ENCODE measurements at places on chromosomes 1 and 21.

- no peak for DNase-seq
Observed at GRCh38 chr1:82388679-82389078, 587.9 kb downstream of the ADGRL2 start.

GRCh38 chr1:110556471-110556807 lies 37.5 kb upstream of the KCNA10 start:
- no peak for DNase-seq

DNA sequence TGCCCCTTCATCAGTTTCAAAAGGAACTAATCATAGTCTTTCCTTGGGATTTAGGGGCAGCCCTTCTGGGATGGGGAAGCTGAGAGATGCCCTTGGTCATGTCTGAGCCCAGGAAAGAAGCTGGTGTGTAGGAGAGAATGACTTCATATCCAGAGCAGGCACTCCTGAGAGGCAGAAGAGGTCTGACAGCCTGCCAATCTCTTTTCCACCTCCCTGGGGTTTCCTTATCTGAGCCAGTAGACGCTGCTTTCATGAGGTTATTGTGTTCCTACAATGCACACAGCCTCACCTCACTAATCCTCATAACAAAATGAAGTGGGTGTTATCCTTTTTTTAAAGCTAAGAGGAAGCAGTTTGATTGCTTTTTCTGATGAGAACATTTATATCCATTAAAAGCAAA lies 14.1 kb downstream of the ROR1 start:
- no peak for DNase-seq

- DNase-seq = no peak
Observed at GRCh38 chr1:226737819-226738420, 1.2 kb downstream of the ITPKB start.

GRCh38 chr1:219490566-219490965 lies 122.3 kb downstream of the ZC3H11B start:
- no peak for DNase-seq

GRCh38 chr21:27759091-27759659 lies 792.3 kb upstream of the ADAMTS5 start:
- no peak for DNase-seq

GRCh38 chr1:212559929-212560328 lies 48.6 kb upstream of the ATF3 start:
- DNase-seq = no peak

GRCh38 chr1:99397863-99398262 lies 133.6 kb downstream of the PLPPR4 start:
- DNase-seq = no peak

GRCh38 chr21:31232344-31232743 lies 111.7 kb downstream of the TIAM1 start:
- DNase-seq = no peak

DNA sequence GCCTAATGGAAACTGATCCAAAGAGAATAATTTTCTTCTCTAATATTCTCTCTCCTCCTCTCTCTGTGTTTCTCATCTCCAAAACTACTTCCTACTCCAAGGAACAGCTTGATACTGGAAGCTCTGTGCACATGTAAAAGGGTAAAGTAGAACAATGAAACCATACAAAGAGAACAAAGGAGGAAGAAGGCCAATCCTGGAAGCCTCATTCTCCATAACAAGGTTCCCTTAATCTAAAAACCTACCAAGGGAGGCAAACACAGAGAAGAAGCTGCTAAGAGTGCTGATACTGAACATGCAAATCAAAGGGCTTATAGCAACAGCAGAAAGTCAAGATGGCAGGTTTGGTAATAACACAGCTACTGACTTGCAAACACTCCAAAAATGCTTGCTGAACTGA lies 44.4 kb downstream of the SIPA1L2 start:
- no peak for DNase-seq

- DNase-seq = no peak
Observed at GRCh38 chr1:115476616-115477015, 138.6 kb upstream of the NGF start.

- DNase-seq = no peak
Observed at GRCh38 chr1:18240906-18241305, 133.3 kb downstream of the IGSF21 start.

DNA sequence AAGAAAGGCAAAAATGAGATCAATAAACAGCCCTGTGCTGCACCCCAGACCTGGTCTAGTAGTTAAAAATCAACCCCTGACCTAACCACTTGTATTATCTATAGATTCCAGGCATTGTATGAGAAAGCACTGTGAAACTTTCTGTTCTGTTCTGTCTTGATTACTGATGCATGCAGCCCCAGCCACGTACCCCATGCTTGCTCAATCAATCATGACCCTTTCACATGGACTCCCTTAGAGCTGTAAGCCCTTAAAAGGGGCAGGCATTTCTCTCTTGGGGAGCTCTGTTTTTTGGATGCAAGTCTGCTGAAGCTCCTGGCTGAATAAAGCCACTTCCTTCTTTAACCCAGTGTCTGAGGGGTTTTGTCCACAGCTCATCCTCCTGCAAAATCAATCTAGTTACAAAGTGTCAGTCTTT lies 24.2 kb upstream of the CD34 start:
- DNase-seq = no peak

GRCh38 chr1:221987860-221988520 lies 246.1 kb upstream of the DUSP10 start:
- DNase-seq = no peak

GRCh38 chr1:34361781-34362357 lies 185.2 kb downstream of the C1orf94 start:
- DNase-seq = no peak

DNA sequence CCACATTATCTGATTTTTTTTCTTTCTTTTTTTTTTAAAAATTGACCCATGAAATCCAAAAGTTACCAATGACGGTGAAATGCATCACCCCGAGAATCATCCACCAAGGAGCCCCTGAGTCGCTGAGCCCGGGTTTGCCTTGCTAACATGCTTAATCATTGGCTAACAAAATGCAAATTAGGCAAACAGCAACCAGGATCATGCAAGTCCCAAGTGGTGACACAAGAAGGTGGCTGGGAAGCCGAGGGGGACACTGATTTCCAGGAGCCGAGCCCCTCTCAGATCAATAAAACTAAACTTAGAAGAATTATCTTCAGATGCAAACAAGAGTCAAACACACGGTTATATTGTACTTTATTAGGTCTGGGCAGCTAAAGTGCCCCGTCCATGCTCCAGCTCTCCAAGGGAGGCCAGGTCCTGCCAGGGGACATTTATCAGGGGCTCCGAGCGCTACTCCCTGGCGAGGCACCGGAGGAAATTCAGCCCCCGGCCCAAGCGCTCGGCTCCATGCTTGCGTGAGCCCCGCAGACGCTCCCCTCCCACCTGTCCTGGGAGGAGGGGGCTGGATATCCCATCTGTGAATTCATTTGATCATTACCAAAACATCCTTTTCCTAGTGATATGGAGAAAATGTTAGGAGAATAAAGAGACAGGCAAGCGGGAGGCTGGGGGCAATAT lies 154.1 kb downstream of the NPHP4 start:
- no peak for DNase-seq

DNA sequence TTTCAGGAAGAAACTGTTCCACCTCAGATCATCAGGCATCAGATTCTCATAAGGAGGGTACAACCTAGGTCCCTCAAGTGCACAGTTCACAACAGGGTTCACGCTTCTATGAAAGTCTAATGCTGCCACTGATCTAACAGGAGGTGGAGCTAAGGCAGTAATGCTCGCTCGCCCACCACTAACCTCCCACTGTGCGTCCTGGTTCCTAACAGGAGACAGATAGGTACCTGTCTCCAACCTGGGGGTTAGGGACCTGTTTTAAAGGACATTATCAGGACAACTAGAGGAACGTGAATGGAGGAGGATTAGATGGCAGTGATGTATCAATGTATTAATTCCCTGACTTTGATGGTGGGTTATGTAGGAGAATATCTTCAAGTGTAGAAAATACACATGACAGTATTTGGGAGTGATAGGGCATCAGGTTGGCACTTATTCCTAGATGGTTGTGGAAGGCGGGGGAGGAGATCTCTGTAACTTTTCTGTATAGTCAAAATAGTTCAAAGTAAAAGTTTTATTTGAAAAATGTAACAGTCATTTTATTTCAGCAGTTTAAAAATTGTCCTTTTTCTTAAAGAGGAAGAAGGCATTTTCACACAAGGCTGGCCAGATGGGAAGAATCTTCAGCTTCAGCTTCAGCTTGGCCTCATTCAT lies 43.9 kb downstream of the DEGS1 start:
- no peak for DNase-seq

GRCh38 chr1:193185901-193186731 lies at the start of gene B3GALT2:
Gene B3GALT2, minus strand, starts transcription at chr1:193186613. Its CDS starts 5,051 bp downstream, at chr1:193181562.
- no peak for DNase-seq

DNA sequence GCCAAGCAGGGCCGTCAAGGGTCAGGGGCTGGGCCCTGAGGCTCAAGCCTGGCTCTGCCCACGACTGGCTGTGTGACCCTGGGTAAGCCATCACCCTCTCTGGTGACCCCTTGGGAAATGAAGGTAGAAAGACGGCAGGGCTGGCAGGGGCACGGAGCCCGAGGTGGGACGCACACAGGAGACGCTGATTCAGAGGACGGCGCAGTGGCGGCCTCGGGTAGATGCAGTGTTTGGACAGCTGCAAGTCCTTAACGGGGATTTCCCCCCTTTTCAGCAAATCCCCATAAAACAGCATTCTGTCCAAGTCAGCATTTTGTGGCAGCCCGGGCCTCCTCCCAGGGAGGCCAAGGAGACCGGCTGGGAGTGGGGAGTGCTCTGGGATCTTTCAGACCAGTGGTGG lies 16.7 kb downstream of the COL8A2 start:
- no peak for DNase-seq

DNA sequence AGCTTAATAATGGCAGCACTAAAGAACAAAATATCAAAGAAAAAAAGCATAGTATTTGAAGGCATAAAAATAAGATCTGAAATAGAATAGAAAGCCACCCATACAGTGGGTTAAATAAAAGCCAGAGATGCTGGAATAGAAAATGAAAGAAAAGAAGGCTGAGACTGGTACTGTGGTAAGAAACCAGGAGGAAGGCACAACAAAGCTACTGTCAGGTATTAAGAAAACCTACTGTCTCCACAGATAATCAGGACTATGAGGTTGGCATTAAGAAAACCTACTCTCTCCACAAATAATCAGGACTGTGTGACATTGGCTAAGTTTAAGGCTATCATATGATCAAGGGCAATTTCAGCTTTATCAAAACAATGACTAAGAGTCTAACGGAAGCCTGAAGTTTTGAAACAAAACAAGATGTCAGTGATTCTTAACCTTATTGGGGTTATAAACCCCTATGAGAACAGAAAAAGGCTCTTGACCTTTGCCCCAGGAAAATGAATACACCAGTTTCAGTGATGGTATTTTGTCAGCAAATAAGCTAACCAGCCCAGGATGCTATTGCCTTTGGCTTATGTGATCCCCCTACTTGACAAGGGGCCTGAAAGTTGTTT lies 24.4 kb downstream of the MCOLN2 start:
- peak; percentile 41 for DNase-seq

DNA sequence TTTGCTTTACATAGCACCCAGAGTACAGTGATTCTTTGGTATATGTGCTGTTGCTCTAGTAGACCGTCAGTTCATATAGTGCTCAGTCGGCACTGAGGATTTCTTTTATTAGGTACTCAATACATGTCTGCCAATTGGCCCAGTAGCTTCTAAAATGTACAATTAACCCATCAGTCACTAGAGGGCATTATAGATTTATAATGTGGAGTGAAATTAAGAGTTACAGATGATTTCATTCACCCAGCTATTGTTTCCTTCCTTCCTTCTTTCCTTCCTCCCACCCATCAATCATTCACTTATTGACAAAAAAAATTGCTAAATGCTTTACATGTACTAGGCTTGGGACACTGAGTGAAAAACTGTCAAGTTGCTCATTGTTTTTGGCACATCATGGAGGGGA lies 263.6 kb upstream of the USP24 start:
- no peak for DNase-seq

GRCh38 chr21:37605006-37605405 lies 238.4 kb downstream of the DYRK1A start:
- no peak for DNase-seq

DNA sequence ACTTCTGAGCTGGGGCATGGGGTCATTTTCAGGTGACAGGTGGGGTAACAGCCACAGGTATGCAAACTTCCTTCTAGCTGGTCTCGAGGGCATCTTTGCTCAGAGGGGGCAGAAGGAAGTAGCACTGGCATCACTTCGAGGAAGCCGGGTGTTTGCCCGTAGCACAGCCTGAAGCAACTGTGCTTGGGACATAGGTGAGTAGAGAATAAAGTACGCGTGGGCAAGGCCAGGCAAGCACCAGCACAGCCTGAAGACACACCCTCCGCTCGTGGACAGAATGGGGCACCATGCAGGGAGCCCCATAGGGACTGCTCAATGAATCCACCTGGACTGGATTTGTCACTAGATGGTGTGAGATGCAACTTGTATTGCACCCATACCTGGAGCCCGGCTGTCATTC lies 167.1 kb downstream of the KCNJ6 start:
- DNase-seq = no peak

DNA sequence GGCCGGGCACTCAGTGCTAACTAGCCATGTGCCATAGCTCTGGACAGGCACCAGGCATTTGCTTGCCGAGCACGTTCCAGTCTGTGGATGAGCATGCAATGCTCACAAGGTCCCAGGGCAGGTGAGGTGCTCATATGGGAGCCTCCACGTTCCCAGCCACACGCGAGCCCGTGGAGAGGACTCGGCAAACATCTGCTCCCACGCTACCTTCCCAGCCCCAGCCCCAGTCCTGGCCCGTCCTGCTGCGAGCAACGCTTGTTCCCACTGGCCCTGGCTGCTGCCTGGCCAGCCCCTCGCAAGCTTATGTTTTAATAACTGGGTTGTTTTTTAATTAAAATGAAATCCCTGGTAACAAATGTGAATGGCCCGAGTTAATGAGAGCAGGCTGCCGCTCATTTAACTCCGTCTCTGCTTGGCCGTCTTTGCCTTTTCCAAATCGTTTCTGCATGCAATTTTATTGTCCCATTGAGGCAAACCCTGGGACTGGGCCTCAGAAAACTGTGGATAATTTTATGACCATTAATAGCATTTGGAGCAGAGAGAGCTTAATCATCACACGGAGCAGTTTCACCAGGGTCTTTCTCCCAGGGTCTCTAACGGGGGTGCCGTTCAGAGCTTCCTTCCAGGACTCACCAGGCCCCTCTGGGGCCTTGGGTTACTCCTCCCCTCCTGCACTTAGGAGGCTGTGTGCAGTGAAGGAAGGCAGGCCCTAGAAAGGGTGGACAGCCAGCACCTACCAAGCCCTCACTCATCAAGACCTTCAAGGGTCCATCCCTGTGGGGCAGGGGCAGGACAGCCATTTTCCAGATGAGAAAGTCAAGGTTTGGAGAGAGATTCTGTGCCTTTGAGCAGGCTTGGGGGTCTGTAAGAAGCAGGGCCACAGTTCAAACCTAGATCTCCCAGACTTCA lies 136.8 kb downstream of the GLIS1 start:
- no peak for DNase-seq
